ENCODE measurements at places on chromosomes 4 and X.

GRCh38 chr4:95857761-95858160, 17.9 kb downstream of the PDHA2 start:
- DNase-seq: no peak

GRCh38 chr4:151139814-151140213, 40.4 kb downstream of the RPS3A start:
- DNase-seq: no peak

GRCh38 chrX:79412166-79412565, 45.0 kb upstream of the ITM2A start:
- no peak for DNase-seq

GRCh38 chr4:10192331-10192730, 75.7 kb upstream of the WDR1 start:
- DNase-seq: no peak

- DNase-seq: no peak
Measured at GRCh38 chr4:152257601-152258066, 278.3 kb downstream of the FBXW7 start.

- no peak for DNase-seq
Measured at GRCh38 chrX:148270499-148270898, 229.9 kb upstream of the AFF2 start.

DNA sequence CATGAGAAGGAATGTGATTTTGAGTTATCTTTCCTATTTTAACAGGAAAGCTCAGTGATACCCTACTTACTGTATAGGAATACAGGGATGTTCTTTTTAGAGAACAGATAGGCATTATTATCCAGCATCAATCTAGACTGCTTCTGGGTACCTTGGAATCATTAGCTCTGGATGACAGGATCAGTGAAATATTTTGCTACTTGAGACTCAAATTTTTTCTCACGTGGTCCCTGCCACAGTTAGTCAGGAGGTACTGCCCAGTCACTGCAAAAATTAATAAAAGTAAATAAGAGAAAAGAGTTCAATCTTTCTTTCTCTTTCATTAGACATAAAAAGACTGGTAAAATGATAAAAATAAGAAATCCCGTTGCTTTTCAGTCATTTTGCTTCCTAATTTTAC, 5.5 kb downstream of the ZNF827 start:
- DNase-seq: no peak

- no peak for DNase-seq
Measured at GRCh38 chr4:118265312-118266144, 87.3 kb downstream of the PRSS12 start.

GRCh38 chr4:157372154-157372553, 151.6 kb downstream of the GRIA2 start:
- no peak for DNase-seq

DNA sequence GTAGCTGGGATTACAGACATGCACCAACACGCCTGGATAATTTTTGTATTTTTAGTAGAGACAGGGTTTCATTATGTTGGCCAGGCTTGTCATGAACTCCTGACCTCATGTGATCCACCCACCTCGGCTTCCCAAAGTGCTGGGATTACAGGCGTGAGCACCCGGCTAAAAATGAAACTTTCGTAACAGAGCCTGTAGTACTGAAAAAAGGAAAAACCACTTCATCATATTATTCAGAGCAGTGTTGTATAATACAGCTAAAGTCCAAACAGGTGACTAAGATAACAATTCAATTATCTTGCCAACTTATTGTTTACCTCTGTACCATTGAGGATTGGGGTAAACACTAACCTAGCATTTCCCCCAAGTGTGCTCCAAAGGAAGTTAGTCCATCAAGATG, 43.9 kb upstream of the HPRT1 start:
- DNase-seq: no peak

DNA sequence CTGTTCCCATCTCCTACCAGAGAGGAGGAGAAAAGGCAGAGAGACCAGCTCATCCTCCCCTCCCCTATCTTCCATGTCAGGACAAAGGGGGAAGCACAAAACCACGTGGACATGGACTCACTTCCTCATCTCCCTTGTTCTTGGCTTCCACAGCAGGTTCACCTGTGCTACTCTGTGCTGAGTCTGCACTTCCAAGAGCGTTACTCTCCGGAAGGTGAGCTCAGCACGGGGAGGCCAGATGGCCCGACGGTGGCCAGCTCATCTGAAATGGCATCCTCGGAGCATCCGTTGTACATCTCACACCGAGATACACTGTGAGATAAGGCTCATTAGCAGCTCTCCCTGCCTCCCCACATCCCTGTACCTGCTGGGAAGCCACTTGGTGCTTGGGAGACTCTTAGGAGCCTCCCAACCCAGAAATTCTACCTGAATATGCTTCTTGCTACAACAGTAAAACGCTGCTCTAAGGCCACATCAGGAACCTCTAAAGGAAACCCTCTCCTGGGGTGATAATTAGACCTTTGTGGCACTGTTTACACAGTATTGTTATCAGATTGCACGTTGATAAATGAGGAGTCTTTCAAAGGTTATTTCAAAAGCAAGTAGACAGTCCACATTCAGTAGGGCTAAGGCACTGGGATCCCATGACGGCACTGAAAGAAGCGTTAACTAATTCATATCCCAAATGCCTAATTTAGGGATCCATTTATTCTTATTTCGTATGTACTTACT, 19.4 kb downstream of the LGI2 start:
- no peak for DNase-seq

DNA sequence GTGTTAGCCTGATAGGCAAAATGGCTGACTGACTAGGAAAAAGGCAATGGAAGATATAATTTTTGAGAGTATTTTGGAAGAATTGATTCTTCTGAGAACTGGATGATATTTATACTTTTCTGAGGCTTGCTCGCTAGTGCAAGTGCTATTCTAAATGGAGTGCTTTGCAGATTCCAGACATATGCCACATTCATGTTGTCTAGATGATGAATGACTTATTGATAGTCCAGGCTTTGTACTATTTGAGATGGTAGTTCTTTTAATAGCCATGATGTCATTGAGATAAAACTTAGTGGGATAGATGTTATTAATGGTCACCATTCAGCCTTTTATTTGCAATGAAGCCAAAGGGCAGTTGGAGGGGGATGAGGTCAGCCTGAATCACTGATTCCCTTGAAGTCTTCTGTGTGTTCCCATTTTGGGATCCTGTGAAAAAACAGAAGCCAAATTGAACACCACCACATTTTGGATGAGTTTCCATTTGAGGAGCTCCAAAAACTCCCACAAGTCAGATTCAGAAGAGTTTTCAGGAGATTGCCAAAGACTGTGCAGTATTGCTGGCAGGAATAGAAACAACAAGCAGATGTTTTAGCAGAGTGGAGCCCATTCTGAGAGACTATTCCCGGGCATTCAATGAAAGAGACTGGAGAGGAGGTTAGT, 184.1 kb downstream of the IL1RAPL2 start:
- no peak for DNase-seq

DNA sequence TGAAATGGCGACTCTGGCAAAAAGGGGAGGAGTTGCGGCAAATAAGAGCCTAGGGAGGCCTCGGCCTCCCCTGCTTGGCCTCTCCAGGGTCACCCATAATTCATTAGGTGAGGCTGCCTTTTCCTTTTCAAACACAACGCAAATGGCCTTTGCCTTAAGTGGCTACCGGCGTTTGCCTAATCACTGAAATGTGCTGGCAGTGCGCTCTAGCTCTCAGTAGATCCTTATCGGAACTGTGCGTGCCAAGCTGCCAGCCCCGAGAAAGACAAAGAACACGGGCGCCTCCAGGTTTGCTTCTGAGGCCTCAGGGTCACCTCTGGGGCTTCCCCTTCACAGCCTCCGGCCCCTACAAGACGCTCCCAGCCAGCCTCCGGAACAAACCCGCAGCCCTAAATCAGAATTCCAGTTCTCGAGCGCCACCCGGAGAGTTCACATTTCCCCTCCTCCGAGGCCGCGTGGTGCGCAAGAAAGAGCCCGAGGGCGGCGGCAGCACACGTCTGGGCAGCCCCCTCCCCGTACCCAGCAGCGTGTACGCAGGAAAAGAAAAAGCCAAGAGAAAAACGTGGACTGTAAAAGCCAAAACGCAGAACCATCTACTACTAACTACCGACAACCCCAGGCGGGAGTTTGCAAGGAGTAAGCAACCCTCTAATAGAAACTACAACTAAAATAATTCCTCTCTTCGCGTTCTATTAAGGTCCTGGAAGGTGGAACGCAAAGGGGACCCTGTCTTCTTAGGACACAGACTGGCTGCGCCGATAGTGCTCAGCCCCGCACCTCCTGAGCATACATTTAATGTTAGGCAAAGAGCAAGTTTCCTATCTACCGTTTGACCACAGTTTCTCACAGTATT, 76.5 kb upstream of the BCOR start:
- DNase-seq: no peak

DNA sequence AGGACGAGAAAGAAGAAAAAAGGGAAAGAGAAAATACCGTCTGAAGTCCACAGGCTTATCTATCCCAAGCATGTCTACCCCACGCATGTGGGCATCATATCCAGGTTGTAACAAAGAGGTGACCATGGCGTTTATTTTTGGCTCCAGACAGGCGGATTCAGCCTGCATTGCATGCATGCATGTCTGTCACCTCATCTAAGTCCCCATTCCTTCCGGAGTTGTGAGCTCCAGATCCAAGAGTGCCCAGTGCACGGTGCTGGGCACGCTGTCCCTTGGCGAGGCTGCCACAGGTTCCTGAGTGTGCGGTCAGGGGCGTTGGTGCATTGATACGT, 905 bp upstream of the GALNTL6 start:
- no peak for DNase-seq

DNA sequence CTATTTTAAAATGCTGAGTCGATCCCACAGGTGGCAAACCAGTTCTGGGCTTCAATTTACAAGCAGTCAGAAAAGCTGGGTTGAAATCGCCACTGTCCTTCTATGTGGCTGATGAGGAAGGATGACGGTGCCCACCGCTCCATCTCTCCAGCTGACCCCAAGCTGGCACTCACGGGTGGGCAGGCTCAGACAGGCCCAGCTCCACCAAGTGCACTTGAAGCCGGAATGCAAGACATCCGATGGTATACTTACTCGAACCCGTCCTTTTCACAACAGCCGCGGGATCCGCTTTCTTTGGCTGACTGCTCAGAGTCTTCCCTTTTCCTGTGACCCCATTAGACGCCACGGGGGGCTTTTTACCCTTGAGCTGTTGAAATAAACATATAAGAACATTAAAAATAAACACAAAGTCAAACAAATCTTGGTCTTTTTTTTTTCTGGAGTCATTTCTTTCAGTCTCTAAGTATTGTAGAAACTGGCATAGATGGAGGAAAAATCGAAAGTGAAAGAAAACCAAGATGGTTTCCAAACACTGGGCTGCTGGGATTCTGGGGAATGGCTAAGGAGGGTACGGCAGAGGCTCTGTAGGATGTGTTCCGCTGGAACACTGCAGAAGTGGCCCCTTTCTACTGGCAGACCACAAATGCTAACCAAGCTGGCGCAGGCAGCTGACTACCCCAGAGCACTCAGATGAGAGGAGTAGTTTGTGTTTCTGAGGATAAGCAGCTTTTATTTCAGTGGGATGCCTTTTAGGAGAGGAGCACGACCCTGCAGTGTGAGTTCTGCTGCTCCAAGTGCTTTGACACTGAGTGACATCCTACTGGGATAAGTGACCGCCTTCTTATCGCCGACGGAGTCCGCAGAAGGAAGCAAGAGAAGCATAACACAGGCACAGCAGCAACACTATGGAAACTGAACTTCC, 160.9 kb downstream of the AFAP1 start:
- DNase-seq: no peak

DNA sequence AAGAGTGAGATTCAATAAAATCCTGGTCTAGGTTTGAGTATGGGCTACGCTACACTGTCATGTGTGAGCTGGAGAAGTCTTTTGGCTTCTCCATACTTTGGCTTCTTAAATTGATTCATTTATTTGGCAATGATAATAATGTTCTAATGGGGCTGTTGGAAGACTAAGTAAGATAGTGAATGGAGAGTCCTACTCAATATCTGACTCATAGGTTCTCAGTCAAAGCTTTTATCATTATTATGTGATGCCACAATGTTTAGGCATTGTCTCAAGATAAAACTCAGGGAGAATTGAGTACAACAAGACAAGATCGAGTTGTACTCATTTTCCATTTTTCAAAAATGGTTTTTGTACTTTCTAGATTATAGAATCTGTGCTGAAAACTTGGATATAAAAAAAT, 92.5 kb upstream of the VEGFC start:
- DNase-seq: no peak

DNA sequence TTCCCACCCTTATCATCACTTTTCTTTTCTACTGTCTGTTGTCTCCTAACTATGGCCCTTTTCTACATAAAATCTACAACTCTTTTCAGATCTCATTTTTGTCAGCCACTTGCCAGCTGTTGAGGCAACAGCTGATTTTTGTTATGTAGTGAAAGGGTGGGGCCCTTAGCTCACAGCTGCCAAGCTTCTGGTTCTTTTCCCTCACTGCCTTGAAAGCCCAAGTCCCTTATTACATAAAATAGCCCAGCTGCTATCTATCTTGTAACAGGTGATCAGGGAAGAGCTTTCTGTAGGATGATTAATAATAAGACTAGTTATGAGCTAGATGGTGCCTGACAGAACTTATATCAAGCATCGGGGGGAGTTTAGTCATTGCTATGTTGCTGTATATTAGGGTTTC, 45.9 kb downstream of the ADGRL3 start:
- no peak for DNase-seq

DNA sequence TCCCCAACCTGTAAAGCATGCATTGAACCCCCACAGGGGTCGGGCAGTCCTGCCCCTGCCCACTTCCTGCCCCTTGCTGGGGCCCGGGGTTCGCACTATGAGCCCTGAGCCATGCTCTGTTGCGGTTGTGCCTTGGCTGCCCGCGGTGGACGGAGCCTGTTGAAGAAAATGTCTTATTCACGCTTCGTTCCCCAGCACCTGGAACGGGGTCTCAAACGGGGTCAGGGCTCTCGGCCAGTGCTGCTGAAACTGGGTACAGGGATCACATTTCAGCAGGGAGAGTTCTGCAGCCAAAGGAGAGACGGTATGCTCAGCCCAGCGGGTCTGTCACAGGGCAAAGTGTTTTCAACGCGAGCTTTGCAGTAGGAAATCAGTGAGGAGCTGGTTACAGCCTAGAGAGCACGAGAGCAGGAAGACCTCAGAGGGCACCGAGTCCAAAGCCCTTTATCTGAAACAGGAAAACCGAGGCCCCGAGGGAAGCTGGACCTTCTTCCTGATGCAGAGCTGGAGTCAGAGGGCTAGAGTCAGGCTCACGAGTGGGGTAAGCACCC, 46.3 kb upstream of the AFAP1 start:
- no peak for DNase-seq

- no peak for DNase-seq
Measured at GRCh38 chr4:1792832-1793495, at the start of gene FGFR3. Gene FGFR3 (plus strand): TSS chr4:1793293. CDS start chr4:1793935, 642 bp downstream.

DNA sequence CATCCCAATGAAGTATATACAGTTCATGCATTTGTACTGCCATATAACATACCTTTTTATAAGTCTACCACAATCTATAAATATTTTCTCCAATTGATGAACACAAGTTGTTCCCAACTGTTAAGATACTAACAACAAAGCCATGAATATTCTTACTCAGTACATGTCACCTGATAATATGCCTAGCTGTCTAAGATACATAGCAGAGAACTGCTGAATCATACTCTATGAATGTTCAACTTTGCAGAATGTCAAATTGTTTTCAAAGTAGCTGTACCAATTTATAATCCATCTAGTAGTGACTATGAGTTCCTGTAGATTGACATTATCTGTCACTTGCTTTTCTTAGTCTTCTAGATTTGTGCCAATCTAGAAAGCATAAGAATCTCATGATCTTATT, 84.9 kb downstream of the RAB28 start:
- no peak for DNase-seq

GRCh38 chr4:96145601-96146000, 305.7 kb downstream of the PDHA2 start:
- DNase-seq: no peak

- no peak for DNase-seq
Measured at GRCh38 chr4:186651181-186651603, 72.5 kb downstream of the FAT1 start.

- DNase-seq: no peak
Measured at GRCh38 chr4:54496412-54496811, 161.3 kb upstream of the KIT start.
